HCT116 (cell line): ENCODE measurements at places on chromosomes 5 and 9. TPM values are rescaled to one million over a fixed set of nuclear protein-coding genes. Genes with fewer than 3 reads are reported as not detected.

- no peak for DNase-seq
- no peak overlapping the region for H3K4me3 ChIP-seq
- no peaks in the 10 kb centered on the region for H3K4me1 ChIP-seq
- H3K27me3 ChIP-seq = no peaks in the 10 kb centered on the region
- H3K36me3 ChIP-seq = no peaks in the 10 kb centered on the region
Observed at GRCh38 chr9:16290169-16290568, 580.3 kb downstream of the BNC2 start.

DNA sequence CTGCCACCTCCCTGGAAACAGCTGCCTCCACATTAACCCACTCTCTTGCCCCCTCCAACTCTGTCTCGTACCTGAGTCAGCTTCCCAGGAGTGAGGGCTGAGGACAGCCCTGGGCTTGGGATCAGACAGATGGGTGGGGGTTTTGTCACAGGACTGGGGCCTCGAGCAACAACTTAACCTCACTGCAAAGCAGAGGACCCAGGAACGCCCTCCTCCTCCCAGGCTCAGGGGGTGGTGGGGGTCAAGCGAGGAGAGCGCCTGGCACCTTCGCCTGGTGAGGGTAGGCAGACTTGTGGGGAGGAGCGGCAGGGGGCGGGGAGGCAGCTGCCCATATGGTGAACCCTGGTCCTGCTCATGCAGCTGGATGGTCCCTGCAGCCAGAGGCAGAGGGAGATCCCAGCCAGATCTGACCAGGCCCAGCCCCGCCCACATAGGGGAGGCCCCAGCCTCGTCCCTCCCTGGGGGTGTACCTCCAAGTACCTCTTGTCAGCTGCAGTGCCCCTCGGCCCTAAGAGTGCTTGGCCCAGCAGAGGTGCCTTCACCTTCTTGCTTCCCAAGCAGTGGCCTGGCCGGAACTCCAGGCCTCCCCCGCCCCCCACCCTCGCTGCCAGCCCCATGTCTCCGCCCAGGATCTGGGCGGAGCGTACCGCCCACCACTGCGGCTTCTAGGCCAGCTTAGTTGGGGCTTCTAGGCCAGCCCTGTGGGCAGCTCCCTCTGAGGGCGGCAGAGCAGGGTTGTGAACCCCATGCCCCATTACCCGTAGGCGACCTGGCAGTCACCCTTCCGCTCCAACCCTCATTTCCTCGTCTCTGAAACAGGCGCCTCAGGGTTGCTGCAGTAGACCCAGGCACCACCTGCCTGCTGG lies at the start of gene SARDH:
TSS of gene SARDH (minus strand) at position 579 of the 866 bp plus-strand sequence. CDS start 4,179 bp downstream, outside the sequence.
- H3K4me3 ChIP-seq = peak within 1 kb of the TSS; percentile 55
- no peaks in the 10 kb centered on the region for H3K36me3 ChIP-seq
- peak within 1 kb of the TSS; percentile 36; the same call in 1 of the 2 replicates for H3K27ac ChIP-seq
- DNase-seq = no peak

GRCh38 chr5:93600409-93601070 lies 17.5 kb downstream of the NR2F1 start:
- no peak overlapping the region for H3K4me3 ChIP-seq
- no peaks in the 10 kb centered on the region for H3K36me3 ChIP-seq
- H3K4me1 ChIP-seq = peaks cover 17% of the 10 kb centered on the region
- peaks cover 4% of the 10 kb centered on the region; the same call in 1 of the 2 replicates for H3K27me3 ChIP-seq
- H3K27ac ChIP-seq = no peak overlapping the region
- DNase-seq = no peak

GRCh38 chr5:11602298-11602697 lies 301.9 kb downstream of the CTNND2 start:
- H3K27me3 ChIP-seq = no peaks in the 10 kb centered on the region
- no peak overlapping the region for H3K27ac ChIP-seq
- DNase-seq = no peak
- no peak overlapping the region for H3K4me3 ChIP-seq
- H3K4me1 ChIP-seq = no peaks in the 10 kb centered on the region

GRCh38 chr9:71243951-71244350 lies 122.5 kb upstream of the TRPM3 start:
- no peak overlapping the region for H3K4me3 ChIP-seq
- H3K27me3 ChIP-seq = peaks cover 20% of the 10 kb centered on the region; the same call in 1 of the 2 replicates
- no peaks in the 10 kb centered on the region for H3K36me3 ChIP-seq
- no peak for DNase-seq
- H3K27ac ChIP-seq = no peak overlapping the region

DNA sequence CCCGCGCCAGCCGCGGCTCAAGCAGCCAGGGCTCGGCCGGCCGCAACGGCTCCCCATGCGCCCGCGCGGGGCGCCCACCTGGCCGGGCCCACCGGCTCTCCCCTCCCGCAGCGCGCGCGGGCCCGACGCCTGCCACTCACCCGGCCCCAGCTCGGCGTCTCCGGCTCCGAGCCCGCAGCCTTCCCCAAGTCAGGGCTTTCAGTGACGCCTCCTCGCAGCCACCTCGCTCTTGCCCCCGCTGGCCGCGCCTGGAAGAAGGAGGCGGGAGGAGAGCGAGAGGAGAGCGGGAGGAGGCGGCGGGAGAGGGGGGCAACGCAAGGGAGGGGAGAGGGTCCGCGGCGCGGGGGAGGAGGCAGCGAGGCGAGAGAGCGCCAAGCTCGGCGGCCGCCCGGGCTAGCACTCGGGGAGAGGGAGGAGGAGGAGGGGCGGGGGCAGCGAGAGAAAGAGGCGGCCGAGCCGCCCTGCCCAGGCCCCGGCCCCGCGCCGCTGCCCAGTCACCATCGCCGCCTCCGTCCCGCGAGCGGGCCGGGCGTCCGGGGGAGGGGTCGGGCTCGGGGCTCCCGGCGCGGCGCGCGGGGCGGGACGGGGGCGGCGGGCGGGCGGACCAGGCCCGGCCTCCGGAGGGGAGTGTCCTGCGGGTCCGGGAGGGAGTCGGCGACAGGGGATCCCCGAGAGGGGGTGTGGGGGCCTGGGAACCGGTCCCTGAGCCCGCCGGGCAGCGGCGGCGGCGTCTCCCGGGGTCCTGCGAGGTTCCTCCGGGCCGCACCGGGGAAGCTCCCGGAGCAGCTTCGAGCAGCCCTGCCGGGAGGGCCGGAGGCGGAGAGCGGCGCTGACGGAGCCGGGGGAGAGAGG lies at the start of gene LHFPL2:
TSS of gene LHFPL2 (minus strand) at position 414 of the 852 bp plus-strand sequence. CDS start 138,559 bp downstream, outside the sequence.
- H3K36me3 ChIP-seq = 0 out of 2 replicates have a peak, but pooled peaks cover 5% of the 10 kb centered on the region
- H3K27ac ChIP-seq = peak within 1 kb of the TSS; percentile 73
- no peak for DNase-seq
- no peaks in the 10 kb centered on the region for H3K27me3 ChIP-seq

DNA sequence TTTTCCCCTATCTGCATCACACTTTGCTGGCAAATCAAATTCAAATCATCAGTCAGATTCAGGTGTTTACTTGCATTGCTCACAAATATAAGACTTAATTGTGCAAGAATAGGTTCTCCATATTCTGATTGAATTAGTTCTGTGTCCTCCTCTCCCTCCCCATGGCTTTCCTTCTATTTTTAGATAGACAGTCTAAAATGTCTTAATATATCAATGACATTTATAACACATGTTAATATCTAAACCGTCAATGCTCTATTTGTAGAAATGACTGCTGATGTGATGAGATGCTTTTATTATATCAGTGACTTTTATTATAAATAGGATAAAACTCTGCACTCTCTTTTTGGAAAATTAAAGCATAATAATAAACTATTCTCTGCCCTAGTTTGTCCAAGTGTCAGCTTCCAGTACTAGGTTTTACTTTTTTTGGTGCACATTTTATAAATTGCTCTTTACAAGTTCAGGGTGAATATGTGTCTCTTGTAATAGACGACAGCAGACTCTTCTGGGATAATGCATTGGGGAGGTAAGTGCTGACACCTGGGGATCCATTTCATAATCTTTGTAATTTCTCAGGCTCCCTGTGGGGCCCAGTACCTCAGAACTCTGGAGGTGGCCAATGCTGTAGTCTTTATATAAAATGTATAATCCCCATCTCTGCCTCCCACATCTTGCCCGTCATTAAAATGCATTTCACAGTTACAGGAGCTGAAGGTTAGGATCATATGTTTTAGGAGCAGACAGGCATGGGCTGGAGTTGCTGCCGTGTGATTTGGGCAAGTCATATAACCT lies 321.5 kb downstream of the BRINP1 start:
- H3K4me3 ChIP-seq = no peak overlapping the region
- H3K36me3 ChIP-seq = no peaks in the 10 kb centered on the region
- H3K27ac ChIP-seq = no peak overlapping the region
- no peaks in the 10 kb centered on the region for H3K4me1 ChIP-seq

- H3K36me3 ChIP-seq = no peaks in the 10 kb centered on the region
- H3K27me3 ChIP-seq = 0 out of 2 replicates have a peak, but pooled peaks cover 3% of the 10 kb centered on the region
- H3K27ac ChIP-seq = no peak overlapping the region
- no peaks in the 10 kb centered on the region for H3K4me1 ChIP-seq
Observed at GRCh38 chr9:401223-401622, 186.6 kb downstream of the DOCK8 start.

DNA sequence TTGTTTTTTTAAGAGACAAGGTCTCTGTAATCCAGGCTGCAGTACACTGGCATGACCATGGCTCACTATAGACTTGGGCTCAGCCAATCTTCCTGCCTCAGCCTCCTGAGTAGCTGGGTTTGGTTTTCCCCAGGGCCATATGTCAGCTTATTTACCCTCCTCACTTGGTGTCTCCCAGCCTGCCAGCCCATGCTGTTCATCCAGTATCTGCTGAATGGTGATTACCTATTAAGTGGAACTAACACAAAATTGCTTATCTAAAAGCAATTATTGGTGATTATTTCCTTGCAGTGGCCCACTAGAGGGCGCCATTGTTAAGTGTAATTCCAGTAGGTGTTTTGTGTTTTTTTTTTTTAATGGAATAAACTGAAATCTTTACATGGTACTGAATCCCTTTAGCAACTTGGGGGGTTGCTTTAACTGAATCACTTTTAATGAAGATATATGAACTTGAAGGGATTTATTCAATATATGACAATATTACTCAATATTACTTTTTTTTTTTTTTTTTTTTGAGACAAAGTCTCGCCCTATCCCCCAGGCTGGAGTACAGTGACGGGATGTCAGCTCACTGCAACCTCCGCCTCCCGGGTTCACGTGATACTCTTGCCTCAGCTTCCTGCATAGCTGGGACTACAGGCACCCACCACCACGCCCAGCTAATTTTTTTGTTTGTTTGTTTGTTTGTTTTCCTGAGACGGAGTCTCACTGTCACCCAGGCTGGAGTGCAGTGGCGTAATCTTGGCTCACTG lies 13.8 kb downstream of the EXOSC2 start:
- no peaks in the 10 kb centered on the region for H3K4me1 ChIP-seq
- no peak overlapping the region for H3K27ac ChIP-seq
- H3K36me3 ChIP-seq = peaks cover 21% of the 10 kb centered on the region
- no peak for DNase-seq

GRCh38 chr5:102107865-102108264 lies 188.2 kb downstream of the SLCO4C1 start:
- no peak overlapping the region for H3K27ac ChIP-seq
- no peak overlapping the region for H3K4me3 ChIP-seq
- H3K4me1 ChIP-seq = no peaks in the 10 kb centered on the region
- H3K27me3 ChIP-seq = no peaks in the 10 kb centered on the region
- no peak for DNase-seq

DNA sequence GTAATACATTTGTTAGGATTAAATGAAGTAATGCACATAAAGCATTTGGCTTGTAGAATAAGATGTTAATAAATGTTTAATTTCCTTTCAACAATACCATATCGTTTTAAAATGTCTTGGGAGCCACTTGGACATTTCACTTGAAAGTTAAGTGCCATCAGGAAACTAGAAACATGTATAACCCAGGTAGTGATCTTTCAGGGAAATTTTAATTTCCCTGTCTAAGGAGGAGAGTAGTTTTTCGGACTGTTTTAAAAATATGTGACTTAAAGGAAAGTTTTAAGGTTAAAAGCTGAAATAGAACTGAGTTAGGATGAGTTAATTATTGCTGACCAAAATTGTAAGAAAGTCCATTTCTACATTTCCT lies 18.0 kb downstream of the CDC42SE2 start:
- no peak overlapping the region for H3K4me3 ChIP-seq
- no peaks in the 10 kb centered on the region for H3K27me3 ChIP-seq
- no peak overlapping the region for H3K27ac ChIP-seq
- no peaks in the 10 kb centered on the region for H3K36me3 ChIP-seq
- no peak for DNase-seq

DNA sequence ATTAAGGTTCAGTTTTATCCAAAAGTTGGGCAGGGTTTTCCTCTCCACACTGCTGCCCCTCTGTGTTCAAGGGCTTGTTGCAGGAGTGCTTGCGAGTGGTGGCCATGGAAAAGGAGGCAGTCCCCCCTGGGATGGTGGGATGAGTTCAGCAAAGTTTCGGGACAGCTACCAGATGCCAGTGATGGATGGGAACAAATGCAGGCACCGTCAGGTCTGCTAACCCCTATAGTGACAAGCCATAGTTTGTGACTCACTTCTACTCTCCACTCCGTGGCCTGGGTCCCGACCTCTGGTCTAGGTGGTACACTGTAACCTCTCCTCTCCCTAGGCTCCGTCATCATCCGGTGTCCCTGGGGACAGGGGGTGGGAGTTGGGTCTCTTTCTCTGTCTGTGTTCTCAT lies 3.8 kb upstream of the RNF14 start:
- no peaks in the 10 kb centered on the region for H3K27me3 ChIP-seq
- no peak for DNase-seq
- peaks cover 17% of the 10 kb centered on the region for H3K4me1 ChIP-seq
- no peaks in the 10 kb centered on the region for H3K36me3 ChIP-seq
- H3K27ac ChIP-seq = no peak overlapping the region

- H3K4me3 ChIP-seq = no peak overlapping the region
- peak overlapping the region; percentile 52 for H3K27ac ChIP-seq
- H3K36me3 ChIP-seq = no peaks in the 10 kb centered on the region
Observed at GRCh38 chr5:36442352-36442751, 140.7 kb upstream of the RANBP3L start.

GRCh38 chr9:5892456-5893133 lies 1.9 kb downstream of the MLANA start:
- no peak overlapping the region for H3K27ac ChIP-seq
- no peak overlapping the region for H3K4me3 ChIP-seq
- H3K36me3 ChIP-seq = no peaks in the 10 kb centered on the region
- H3K27me3 ChIP-seq = no peaks in the 10 kb centered on the region

- no peak overlapping the region for H3K27ac ChIP-seq
- no peak overlapping the region for H3K4me3 ChIP-seq
- H3K4me1 ChIP-seq = peaks cover 10% of the 10 kb centered on the region; the same call in 1 of the 2 replicates
- no peaks in the 10 kb centered on the region for H3K36me3 ChIP-seq
- no peaks in the 10 kb centered on the region for H3K27me3 ChIP-seq
Observed at GRCh38 chr9:101467690-101468089, 32.1 kb upstream of the ALDOB start.

GRCh38 chr5:56973473-56973872 lies 21.6 kb upstream of the MIER3 start:
- no peak overlapping the region for H3K27ac ChIP-seq
- peaks cover 3% of the 10 kb centered on the region; the same call in 1 of the 2 replicates for H3K4me1 ChIP-seq
- no peak for DNase-seq

The SNX24 gene
- 10.8 TPM for total RNA-seq

The FOXD4 gene
- 2.8 TPM for total RNA-seq

The COL23A1 gene
- not detected for total RNA-seq

The CCDC127 gene
- total RNA-seq = 5.1 TPM

The TMOD1 gene
- 4.4 TPM for total RNA-seq

The PCDHA13 gene
- total RNA-seq = not detected

The IL13 gene
- not detected for total RNA-seq
